ENCODE measurements at places on chromosomes 1 and 21. TPM values are rescaled to one million over a fixed set of nuclear protein-coding genes. Genes with fewer than 3 reads are reported as not detected.

ATP1A4 gene
- not detected for total RNA-seq

SLC6A9 gene
- 26.1 TPM for total RNA-seq

MANEAL gene
- 6.6 TPM for total RNA-seq

TLCD4 gene
- total RNA-seq, result 46.0 TPM

CSMD2 gene
- 0.10 TPM for total RNA-seq

FAM110D gene
- 0.57 TPM for total RNA-seq

KCNE2 gene
- total RNA-seq, result 1.1 TPM

IGSF9 gene
- total RNA-seq, result 14.1 TPM

CLCA4 gene
- total RNA-seq, result 194 TPM

LCE6A gene
- not detected for total RNA-seq

RGS1 gene
- 21.3 TPM for total RNA-seq

DNA sequence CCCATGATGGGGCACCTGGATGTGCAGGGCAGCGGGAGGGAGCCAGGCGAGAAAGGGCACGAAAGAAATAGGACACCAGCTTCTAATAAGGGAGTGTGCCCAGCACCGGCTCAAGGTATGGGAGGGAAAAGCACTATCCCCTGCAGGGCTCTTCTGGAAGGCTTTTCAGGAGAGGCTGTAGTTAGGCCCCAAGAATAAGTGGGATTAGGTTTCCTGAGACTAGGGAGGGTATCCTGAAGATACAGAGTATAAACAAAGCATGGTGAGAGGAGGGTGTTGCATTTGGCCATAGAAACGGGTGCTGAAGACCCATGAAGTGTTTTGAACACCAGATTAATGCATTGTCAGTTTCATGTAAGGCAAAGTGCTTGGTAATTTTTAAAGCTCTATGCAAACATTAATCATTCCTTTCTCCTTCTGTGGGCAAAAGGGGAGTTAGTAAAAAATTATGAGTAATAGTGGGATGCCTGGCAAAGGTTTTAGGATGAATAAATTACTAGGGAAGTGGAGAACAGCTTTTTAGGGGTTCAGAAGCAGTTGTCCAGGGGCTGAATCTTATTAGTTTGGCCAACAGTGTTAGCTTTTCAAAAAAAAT lies 74.0 kb downstream of the SYT6 start:
- no peak for DNase-seq

GRCh38 chr1:11825131-11825530 lies 19.1 kb downstream of the CLCN6 start:
- no peak for DNase-seq

DNA sequence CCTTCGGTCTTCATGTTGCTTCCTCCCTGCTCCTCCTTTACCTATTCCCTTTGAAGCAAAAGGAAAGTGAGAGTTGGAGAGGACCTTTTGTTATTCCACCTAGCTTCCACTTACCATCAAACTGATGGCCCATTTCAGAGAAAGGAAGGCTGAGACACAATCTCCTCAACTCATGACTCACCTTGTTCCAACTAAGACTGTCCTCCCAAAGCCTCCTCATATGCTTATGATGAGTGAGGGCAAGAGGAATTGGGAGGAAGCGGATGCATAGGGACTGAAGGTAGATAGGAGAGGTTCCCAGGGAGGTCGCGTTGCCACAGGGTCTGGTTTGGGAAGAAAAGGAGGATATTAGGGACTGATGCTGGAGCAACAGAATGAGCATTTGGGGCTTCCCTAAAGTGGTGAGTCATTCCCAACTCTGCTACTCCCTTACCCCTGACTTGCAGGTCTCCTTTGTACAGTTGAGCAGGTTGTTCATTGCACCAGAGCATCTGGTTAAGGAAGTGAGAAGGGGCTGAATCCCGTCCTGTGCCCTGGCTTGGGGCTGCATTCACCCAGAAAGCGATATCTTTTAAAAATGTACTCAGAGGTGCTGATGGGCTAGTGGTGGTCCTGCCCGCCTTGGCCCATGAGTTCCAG lies 35.0 kb downstream of the LGR6 start:
- no peak for DNase-seq

DNA sequence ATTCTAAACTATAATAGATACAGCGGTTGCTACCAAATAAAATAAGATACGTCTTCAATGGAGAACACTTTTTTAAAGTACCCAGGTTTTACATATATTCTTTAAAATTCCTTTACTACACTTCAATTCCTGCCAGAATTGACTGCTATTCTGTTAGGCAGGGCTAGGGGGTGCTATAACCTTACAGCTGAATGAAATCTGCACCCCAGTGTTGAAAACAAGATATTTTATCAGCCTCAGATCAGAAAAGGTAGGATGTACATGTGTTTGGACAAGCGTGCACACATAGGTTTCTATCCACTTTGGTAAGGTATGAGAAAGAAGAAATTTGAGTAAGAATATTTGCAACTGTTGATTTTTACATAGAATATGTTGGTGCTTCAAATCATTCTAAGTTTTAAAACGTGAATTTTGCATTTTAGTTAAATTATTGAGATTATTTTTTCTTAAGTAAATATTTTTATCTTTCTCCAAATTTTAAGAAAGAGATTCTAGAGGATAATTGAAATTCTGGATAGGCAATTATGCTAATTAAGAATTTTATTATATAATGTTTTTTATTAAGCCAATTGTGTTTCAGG lies 490.8 kb upstream of the ADGRL4 start:
- no peak for DNase-seq

DNA sequence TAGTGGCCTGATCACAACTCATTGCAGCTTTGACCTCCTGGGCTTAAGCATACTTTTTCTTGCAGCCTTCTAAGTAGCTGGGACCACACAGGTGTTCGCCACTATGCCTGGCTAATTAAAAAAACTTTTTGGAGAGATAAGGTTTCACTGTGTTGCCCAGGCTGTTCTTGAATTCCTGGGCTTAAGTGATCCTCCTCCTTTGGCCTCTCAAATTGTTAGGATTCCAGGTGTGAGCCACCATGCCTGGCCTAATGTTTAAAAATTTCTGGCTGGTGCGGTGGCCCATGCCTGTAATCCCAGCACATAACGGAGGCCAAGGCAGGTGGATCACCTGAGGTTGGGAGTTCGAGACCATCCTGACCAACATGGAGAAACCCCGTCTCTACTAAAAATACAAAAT lies 24.4 kb downstream of the YTHDF2 start:
- DNase-seq, result no peak

GRCh38 chr1:53369761-53370160 lies 41.9 kb upstream of the LRP8 start:
- DNase-seq, result no peak

DNA sequence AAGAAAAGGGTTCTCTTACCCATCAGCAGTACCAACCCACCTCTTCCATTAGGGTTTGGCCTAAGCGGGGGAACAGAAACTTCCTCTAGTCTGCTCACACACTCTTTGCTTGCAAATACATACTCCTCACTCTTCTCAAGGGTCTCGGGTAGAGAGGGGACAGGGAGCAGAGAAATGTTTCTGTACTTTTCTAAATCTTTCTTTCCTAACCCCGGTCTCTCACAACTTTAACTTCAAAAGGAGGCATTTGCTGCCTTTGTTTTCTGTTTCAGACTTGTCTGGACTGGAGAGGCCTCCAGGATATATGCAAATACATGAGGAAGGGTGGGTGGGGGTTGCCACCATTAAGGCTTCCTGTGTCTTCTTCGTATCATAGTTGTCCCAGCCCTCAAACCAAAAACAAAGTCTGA lies 10.5 kb upstream of the LAX1 start:
- DNase-seq, result no peak

DNA sequence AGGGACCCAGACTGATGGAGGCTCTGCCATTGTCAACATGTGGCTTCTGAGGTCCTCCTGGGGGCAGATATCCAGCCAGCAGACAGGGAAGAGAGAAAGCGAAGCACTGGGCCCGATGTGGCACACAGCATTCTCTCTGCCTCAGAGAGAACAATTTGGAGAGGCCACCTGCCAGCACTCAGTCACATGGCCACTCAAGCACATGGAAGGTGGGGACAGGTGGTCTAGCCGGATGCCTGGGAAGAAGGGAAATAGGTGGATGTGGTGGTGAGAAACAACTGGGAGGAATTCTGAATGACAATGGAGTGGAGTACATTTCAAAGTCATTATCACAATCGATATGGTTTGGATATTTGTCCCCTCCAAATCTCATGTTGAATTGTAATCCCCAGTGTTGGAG lies 109.0 kb downstream of the UBE2U start:
- no peak for DNase-seq

GRCh38 chr1:39666772-39667171 lies 5.1 kb downstream of the NT5C1A start:
- no peak for DNase-seq

GRCh38 chr1:30895382-30895943 lies 13.1 kb downstream of the SDC3 start:
- DNase-seq, result no peak

GRCh38 chr1:58704616-58705021 lies 4.8 kb upstream of the MYSM1 start:
- DNase-seq, result no peak

DNA sequence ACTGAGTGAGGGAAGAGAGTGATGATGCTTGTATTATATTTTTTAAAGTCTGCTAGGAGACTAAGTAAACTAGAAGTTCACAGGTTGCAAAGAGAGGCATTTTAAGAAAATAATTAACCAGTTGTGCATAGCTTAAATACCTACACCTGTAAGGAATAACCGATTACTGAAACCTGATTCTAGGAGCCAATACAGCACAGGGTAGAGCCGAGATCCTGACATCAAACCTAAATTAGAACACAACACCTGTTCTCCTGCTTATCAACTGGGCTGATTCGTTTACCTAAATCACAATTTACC lies 54.8 kb downstream of the EPRS1 start:
- DNase-seq, result no peak

- DNase-seq, result no peak
Observed at GRCh38 chr1:245751726-245752470, 597.1 kb downstream of the KIF26B start.

DNA sequence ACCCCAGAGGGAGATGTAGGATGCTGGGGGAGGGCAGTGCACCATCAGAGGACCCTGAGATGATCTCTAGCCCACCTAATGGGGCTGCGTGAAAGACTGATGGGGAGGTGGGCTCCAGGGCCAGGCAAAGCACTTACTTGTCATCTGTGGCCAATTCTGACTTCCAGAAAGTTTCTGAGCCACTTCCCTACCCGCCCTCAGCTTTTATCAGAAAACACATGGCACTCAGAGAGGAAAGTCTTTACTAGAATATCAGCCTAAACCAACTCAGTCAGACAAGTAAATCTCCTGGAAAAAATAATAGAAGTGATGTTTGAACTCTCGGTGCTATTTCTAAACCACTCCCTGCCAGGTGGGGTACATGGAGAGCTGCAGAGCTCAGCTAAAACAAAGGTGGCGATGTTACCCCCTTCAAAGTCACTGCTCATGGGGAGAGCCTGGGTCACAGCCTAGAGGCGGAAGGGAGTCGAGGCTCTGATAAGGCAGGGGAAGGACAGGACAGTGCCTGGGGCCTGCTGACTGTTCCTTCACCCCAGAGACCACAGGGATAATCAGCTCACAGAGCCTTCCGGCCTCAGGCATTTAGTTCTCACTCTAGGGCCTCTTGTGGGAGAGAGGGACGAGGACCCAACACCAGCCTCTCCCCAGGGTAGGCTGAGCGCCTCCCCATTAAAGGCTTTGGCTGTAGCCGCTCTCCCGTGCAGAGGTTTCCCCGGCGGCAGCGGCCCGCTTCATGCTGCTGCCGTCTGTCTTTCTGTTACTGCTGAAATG lies 14.2 kb downstream of the SMIM12 start:
- no peak for DNase-seq

- DNase-seq, result no peak
Observed at GRCh38 chr1:15946571-15947381, 29.1 kb downstream of the ZBTB17 start.

- DNase-seq, result no peak
Observed at GRCh38 chr1:178142806-178143205, 48.9 kb downstream of the RASAL2 start.

DNA sequence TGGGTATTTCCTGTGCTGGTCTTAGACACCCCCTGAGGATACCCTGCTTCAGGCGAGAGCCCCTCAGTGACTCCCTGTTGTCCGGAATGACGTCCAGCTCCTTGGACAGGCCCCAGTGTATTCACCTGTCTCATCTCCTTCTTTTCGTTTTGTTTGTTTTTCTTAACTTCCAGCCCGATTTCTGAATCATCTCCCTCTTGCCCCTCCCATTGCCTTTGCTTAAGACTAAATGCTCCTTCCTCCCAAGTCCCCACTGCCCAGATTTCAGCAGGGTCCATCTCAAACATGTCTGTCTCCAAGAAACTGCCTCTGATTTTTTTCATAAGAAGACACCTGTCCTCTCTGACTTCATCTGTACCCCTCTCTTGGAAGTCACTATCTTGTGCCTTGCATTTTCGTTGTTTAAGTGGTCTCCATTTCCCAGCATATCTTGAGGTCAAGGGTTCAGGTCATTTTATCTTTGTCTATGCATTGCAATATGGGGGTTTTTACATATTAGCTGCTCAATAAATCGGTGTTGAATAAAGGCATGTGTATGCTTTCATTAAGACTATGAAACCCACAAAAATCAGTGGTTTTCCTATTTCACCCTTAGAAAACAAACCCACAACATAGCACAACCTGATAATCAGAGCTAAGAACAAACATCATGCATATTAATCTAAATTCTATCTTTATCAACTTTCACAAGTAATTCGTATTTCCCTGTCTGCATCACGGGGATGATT lies 58.4 kb upstream of the LGALS8 start:
- no peak for DNase-seq

DNA sequence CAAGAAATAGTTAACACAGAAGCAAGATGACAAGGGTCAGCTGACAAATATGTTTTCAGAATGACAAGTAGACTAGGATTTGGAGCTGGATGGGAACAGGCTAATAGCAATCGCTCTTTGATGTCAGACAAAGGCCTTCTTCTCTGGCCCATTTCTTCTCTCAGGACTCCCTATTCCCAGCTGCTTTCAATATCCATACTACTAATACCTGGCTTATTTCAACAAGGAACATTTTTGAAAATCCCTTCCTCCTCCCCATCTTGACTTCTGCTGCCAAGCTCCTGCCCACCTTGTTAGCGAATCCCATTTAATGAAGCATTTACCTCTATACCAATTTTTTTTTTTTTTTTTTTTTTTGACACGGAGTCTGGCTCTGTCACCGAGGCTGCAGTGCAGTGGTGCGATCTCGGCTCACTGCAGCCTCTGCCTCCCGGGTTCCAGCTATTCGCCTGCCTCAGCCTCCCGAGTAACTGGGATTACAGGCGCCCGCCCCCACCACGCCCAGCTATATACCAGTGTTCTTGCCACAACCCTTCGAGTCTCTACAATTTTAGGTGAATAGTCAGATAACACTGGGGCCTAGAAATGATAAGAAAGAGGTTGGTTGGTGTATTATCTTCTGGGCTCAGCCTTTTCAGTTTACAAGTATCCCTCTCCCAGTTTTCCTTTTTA lies 68.4 kb downstream of the MACF1 start:
- no peak for DNase-seq

- no peak for DNase-seq
Observed at GRCh38 chr1:10637834-10638558, 158.4 kb downstream of the CASZ1 start.

DNA sequence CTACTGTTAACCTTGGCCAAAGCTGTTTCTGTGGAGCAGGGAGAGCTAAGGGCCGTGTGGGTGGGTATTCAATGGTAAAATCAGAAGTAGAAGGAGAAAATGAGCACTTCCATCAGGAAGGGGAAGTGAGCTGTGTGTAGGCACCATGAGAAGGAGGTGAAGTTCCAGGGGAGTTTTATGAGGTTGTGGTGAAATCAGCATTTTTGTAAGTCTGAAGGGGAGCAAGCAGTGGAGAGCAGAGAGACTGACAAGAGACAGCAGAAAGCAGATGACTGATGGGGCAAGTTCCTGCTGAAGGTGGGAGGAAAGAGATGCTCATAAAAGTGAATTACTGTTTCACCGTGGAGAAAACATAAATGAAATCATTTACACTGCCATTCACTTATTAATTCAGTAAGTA lies 2.7 kb upstream of the GPR88 start:
- no peak for DNase-seq
